Tongue (tissue), 3 donors: ENCODE measurements at places on chromosomes 11 and 22. TPM values are rescaled to one million over a fixed set of nuclear protein-coding genes. Genes with fewer than 3 reads are reported as not detected.

PAMR1 gene
- total RNA-seq, result 63.2 TPM

ATL3 gene
- 67.5 TPM for total RNA-seq

CALCA gene
- not detected for total RNA-seq

SMIM38 gene
- 0.51 TPM for total RNA-seq
